Cortex of kidney (tissue), 1 donor: ENCODE measurements at places on chromosomes 11 and 22.

- no peak for DNase-seq
Measured at GRCh38 chr11:88292171-88292843, 45.2 kb downstream of the CTSC start.

DNA sequence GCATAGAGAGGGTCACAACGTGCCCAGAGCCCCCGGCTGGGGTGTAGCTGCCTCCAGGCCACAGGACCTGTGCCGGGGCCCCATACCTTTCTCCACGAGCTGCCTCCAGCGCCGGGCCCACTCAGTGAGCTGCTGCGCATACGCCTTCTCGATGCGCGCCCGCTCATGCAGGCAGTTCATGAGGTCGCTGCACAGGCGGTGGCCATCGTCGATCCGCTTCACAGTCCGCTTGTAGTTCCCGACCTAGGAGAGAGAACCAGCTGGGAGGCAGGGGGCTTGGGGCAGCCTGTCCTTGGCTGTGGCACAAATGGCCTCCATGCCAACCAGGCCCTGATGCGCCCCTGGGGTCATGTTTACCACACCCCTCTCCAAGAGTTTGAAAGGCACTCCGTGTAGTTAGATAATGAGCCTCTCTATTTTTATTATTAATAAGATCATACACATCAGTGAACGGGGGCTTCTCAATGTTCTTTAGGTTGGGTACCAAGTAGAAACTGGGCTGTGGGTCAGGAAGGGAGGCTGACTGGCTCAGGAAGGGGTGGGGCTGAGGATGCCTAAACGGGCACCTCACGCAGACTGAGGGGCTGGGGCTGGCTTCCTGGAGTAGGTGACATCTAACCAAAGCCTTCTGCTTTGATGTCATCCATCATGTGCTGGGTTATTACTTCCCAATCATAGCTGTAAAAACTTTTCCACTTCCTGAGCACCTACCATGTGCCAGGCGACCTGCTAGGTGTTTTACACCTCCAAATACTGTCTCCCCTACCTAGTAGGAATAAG lies 36.5 kb upstream of the ARFGAP3 start:
- no peak for DNase-seq

DNA sequence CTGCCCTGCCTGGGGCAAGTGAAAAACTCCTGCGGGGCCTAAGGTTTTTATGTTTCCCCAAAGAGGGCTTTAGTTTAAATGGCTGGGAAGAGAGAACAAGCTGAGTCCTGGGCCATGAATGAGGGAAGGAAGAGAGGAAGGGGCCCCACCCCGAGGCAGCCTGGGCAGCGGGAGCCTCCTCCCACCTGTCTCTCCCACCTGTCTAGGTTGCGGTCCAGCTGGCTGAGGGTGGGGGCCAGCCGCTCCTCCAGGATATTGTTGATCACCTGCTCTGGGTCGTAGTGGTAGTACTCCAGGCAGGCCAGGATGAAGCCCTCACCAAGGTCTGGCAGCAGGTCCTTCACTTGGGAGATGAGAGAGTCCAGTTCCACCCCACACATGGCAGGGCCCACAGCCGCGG lies 34.6 kb downstream of the UQCR10 start:
- DNase-seq = no peak

GRCh38 chr22:48798281-48799226 lies 1029.1 kb downstream of the BRD1 start:
- DNase-seq = no peak

DNA sequence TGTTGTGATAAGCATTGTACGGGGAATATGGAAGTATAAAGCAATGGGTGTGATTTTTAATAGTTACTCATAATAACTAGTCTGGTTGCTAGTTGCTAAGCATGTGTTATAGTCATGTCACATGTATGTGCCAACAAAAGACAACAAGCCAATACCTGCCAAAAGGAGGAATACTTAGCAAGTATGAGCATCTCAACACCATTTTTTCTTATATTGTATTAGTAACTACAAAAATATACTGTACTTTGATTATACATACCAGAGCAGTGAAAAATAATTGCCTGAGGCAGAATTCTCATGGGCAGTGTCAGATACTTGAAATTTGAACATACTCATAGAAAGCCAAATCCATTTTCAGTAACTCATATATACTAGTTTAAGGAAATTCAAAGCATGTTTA lies 62.4 kb upstream of the ALKBH3 start:
- no peak for DNase-seq

GRCh38 chr22:31122532-31123291 lies at the start of gene INPP5J:
Gene INPP5J, plus strand, starts transcription at chr22:31122966. Its CDS starts 49 bp downstream, at chr22:31123015.
- no peak for DNase-seq
